Activated T-helper 1 cell treated with anti-CD3 and anti-CD28 coated beads, Interleukin-2, amount 50 U/mL, for 16 hours (primary cell): ENCODE measurements at places on chromosomes 6 and 20.

GRCh38 chr6:80094017-80094416 lies 12.5 kb upstream of the BCKDHB start:
- DNase-seq, result no peak

GRCh38 chr6:132813173-132813856 lies 1.1 kb upstream of the RPS12 start:
- DNase-seq, result no peak

GRCh38 chr20:41202426-41202825 lies 65.1 kb downstream of the PLCG1 start:
- DNase-seq, result no peak

DNA sequence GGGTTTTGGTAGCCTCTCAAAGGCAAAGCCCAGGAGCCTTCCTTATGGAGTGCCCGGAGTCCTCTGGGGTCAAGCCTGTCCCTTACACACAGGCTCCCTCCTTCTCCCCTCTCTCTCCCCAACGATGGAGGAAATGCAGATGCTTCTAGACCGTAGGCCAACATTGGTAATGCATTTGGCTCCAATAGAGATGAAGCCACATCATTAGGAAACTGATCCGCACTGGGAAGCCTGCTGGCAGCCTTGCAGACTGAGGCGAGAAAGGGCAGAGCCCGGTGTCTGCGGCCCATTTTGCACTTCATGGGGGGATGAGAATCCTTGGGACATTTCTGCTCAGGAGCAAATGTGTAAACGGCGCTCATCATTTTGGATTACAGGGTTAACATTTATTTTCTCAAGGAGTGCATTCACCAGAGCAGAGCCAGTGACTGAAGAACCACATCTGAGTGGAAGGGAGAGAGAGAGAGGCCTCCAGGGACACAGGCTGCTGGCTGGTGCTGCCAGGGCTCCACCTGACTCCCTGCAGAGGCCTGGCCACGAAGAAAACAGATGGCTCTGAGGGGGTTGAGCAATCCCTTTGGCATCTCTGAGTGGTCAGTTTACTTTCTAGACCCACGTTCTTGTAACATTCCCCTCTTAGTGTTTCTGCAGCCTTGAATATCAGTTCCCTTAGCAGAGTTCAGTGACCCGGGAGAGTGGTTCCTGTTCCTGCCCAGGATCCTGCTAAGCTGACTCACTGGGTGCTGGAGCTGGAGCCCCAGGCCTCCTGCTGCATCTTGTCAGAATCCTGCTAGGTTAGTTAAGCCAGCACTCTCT lies 4.4 kb upstream of the CST3 start:
- DNase-seq, result no peak

- DNase-seq, result no peak
Measured at GRCh38 chr6:90759664-90760063, 172.8 kb upstream of the MAP3K7 start.

DNA sequence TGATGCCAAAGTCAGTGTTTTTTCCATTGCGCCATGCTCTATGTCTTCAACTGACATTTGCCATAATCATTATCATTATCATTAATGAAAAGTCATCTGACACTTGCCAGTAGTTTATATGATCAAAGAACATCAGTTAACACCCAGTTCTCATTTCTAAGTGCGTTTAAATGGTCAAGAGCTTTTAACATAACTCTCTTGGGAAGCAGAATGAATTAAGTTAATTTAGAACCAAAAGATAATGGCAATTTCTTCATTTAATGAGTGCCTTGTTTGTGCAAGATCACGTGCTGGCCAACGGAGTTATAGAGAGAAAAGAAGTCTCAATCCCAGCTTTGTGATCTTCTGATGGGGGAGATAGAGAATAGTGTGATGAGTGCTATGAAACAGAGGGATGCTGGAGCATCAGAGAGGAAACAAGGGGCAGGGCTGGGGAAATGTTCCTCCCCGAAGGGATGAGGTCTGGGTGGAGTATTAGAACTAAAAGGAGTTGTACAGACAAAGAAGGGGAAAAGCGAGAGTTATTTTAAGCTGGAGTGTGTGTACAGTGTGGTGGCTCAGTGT lies 20.3 kb downstream of the ANKS1A start:
- no peak for DNase-seq

DNA sequence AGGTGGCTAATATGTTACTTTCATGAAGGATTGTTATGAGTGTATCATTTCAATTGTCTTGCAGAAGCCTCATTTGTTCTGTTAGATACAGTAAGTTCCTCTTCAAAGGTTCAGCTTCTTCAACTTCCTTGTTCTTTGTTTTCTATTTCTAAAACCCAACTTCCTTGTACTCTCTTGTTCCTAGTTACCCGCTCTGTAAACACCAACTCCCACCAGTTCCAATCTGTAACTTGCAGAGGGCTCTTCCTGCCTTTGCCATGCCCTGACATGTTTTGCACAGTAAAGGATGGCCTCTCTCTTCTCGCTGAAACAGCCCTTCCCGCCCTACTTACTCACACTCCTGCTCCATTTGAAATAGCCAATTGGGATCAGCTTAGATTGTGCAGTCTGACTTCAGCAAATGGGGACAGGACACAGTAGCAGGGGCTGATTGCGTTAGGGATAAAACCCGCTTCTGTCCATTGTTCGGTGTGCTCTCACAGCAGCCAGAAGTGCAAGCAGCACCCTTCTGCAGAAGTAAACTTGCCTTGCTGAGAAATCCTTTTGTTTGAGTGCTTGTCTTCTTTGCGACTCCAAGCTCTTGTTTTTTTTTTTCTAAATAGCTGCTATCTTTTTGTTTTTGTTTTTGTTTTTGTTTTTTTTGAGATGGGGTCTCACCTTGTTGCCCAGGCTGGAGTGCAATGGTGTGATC lies 45.9 kb upstream of the POU5F1 start:
- DNase-seq, result no peak

DNA sequence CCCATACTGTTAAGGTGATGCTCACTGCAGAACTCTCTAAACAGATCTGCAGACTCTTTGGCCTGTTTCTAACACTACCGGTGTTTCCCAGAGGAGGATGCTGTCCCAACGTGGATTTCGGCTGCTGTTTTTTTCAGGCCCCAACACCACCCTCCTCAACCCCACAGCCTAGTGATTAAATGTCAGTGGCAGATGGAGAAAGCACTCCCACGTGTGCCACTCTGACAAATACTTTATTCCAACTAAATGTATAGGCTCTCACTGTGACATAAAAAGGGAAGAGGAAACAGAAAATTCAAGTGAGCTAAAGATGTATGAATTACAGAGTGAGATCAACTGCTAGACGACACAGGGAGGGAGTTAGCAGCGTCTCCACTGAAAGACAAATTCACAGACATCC lies 3.6 kb downstream of the TBC1D20 start:
- no peak for DNase-seq

GRCh38 chr6:113859349-113860180 lies 2.4 kb downstream of the MARCKS start:
- no peak for DNase-seq

DNA sequence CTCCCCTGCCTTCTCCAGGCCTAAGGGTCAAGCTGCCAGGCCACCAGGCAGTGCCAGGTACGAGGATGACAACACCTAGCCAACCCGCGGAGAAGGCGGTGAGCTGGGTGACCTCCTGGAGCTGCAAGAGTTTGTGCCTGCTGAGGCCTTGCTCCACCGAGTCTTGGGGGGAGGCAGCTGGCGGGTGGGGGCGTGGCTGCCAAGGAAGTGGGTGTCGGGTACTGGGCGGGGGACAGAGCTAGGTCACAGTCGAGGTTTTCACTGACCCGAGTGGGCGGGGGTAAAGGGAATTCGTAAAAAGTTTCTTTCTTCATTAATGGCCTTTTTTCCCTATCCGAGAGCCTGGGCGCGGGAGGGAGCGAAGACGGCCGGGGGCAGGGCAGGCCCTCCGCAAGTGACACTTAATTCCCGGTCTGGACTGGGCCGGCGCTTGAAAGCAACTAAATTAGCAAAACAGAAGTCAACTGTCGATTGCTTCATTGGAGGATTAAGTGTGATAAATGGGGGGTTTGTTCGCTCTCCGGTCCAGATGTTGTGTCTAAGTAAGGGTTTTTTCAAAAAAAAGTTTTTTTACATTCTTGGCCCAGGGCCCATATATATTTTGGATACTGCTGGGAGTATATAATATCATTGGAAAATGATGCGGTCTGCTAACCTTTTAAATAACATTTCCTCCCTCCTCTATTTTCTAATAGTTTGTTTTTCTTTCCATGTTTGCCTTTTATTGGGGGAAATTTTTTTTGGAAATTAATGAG lies 43.1 kb upstream of the FOXP4 start:
- no peak for DNase-seq

DNA sequence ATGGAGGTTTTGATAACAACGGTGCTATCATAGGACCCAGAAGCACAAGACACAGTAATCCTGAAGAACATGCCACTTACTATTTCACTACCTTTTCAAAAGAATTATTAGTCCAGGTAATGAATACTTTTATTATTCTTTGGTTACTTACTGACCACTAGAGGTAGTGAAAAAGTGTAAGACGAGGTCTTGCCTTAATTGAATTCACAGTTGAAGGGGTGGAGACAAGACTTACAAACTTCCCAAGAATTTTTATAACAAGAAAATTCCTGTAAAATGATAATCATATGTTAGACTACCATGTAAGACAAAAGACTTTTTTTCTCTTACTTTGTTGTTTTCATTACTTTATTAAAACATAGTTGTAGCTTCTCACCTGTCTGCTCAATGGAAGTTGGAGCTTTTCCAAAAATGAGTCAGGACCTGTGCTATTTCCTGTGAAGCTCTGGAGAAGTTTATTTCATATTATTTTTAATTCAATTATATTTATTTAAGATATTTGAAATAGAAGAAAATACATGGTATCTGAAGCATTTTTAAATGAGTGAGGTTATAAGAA lies 52.4 kb downstream of the DOP1A start:
- DNase-seq, result no peak

DNA sequence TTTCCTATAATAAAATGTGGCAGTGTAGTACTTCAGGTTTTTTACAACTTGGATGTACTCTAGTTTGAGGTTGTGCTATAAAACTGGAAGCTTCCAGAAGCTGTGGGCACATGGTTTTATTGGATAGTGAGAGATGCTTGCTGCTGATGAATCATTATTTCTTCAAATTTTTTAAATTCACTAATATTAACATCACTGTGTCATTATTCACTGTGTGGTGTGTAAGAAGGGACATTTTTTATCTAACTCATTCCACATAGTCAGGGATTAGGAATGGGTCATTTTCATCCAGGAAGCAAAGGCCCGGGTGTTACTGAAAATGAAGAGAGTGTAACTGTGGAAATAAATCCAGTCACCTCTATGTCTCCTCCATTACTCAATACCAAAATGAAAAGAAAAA lies 421.0 kb downstream of the TENT5A start:
- no peak for DNase-seq

GRCh38 chr6:42243046-42243445 lies 25.4 kb upstream of the MRPS10 start:
- no peak for DNase-seq

DNA sequence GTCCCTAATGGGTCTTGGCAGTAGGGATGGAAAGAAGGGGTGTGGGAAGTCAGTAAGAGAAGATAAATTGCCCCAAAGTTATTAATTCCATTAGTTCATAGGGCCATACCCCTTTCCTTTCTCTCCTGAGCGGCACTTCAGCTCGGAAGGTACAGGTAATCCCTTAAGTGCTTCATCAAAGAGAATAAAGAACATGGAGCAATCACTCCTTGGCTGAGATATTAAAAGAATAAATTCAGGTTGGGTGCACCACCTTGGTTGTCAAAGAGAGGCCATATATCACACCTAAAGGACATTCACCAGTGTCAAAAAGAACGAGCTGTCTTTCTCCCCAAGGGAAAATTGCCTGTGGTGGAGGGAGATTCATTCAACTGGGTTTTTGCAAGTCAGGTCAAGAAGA lies 87.5 kb downstream of the EDN3 start:
- no peak for DNase-seq

DNA sequence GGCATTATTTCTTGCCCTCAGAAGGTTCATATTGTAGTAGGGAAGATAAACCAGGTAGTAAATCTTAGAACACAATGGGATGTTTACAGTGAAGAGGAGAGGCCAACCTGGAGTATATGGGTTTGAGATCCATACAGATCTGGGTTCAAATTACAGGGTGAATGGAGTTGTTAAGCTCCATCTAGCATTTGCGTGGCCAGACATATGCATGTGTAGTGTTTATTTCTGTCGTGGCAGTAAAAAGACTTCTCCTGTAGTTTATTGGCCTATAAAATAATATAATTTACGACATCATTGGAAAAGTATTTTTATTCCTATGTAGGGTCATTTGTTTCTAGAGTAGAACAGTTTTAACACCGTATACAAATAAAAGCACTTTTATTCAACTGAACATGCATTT lies 25.2 kb upstream of the TULP4 start:
- DNase-seq, result no peak

GRCh38 chr20:32034581-32035425 lies 17.2 kb upstream of the HCK start:
- DNase-seq, result no peak

DNA sequence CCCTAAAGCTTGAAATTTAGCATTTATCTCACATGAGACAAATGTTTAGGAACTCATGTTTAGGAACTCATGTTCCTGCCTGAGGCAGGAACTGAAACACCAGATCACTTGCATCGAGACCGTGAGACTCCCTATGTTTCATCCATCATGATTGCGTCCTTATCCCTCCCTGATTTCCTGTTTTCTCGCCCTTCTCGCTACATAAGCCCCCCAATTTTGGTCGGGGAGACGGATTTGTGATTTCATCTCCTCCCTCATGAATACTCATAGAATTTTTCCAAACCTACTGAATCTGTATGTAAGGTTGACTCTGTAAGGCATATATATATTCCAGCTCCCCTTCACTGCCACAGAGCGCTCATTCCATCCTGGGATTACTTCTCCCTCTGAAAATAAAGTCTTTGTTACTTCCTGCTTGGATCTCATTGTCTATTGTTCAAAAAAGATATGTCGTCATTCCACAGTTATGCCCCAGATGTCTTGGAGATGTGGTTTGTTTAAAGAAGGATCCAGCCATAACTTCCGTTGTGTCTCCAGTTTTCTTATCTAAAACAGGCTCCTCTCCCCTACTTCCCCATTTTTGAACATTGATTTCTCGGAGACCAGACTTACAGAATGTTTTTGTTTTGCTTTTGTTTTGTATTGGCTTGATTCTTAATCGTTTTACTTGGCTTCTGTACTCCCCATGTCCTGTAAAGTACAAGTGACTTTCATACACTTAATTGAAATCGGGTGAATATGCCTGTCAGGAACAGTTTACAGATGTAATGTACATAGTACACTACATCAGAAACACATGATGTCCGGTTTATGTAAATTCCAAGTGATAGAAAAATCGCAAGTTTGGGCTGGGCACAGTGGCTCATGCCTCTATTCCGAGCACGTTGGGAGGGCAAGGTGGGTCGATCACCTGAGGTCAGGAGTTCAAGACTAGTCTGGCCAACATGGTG lies 118.7 kb downstream of the HFE start:
- DNase-seq, result no peak

GRCh38 chr6:10235344-10235743 lies 179.5 kb downstream of the TFAP2A start:
- no peak for DNase-seq

- DNase-seq, result no peak
Measured at GRCh38 chr20:53291548-53291947, 302.1 kb downstream of the ZNF217 start.

- DNase-seq, result no peak
Measured at GRCh38 chr6:170151804-170152123, 139.1 kb downstream of the DLL1 start.
